Dorsolateral prefrontal cortex (tissue), 122 donors: ENCODE measurements at places on chromosomes 4 and X. TPM values are rescaled to one million over a fixed set of nuclear protein-coding genes. Genes with fewer than 3 reads are reported as not detected.

Gene CLIC2
- total RNA-seq = 14.8 TPM

Gene HSFX2
- total RNA-seq = not detected

Gene CRLF2
- not detected for total RNA-seq

Gene SPATA4
- total RNA-seq = 2.9 TPM

- no peak for DNase-seq
Measured at GRCh38 chr4:75338352-75338880, 175.8 kb downstream of the RCHY1 start.

- no peak for DNase-seq
Measured at GRCh38 chr4:99205153-99205979, 13.7 kb downstream of the ADH6 start.

DNA sequence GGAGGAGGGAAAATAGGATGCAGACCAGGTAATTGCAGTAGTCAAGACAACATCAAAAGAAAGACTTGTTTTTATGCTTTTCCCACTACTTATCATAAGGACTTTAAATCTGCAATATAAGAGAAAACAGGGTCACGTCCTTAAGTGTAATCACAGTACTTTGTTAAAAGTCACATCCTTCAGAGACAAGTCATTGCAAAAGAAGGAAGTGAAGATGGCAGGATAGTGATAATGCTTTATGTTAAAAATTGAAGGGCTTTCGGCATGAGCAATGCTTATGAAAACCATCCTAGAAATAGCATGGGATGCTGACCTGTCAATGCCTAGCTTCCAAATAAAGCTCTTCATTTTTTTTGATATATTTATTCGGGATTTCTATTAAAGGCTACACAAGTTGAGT is 110.2 kb upstream of the TENM3 start:
- DNase-seq = no peak

DNA sequence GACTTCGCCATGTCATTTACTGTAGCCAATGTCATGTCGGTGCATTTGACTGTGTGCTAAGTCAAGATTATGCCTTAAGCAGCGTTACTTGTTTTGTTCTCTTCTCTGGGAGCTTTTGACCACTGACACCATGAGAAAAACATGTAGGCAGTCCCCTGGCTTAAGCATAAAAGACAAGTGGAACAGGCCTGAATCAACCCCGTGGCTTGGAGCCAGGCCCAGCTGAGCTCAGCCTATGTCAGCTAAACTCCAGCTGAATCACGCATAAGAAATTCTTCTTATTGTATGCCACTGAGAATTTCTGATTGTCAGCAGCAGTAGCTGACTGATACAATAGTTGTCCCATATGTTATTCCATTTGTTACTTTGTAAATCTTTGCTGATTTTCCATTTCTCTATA is 261.9 kb downstream of the CBLL2 start:
- DNase-seq = no peak

GRCh38 chr4:32931475-32931874 is 2211.3 kb downstream of the PCDH7 start:
- DNase-seq = no peak

DNA sequence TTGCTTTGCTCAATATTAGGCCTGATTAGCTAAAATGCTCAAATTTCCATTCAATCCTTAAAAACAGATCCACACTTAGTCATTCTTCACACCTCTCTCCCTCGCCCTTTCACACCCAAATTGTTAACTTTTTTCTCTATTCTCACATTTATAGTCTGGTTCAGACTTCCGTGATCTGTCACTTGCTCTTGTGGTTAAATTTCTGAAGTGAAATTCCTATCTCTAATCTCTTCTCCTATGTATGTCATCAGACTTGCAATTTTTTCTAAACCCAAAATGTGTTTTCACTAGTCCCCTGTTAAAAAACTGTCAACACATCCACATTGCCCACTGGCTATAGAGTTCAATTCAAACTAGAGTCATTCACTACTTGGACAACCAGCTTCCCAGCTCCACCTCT is 63.2 kb downstream of the SNCA start:
- no peak for DNase-seq

DNA sequence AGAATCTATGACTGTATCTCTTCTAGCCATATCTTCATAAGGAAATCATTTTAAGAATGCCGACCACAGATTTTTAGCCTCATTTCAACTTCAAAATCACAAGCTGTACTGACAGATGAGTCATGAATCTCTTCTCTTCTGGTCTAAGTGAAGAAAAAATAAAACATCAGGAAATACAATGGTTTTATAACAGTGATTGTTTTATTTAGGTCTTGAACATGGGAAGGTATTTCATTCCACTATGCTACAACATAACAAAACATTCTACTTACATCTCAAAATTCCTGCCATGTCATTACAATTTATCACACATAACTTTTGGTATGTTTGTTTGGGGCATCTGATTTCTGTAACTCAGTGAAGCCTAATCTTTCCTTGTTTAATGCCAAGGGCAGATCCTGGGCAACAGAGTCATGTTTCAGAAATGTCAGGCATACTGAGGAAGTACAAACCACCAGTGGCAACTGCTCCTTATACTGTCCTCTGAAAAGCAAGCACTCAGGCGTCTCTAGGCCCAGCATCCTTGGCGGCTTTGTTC is 325.0 kb downstream of the PDHA2 start:
- no peak for DNase-seq

GRCh38 chr4:124535003-124535402 is 177.5 kb downstream of the ANKRD50 start:
- DNase-seq = no peak

DNA sequence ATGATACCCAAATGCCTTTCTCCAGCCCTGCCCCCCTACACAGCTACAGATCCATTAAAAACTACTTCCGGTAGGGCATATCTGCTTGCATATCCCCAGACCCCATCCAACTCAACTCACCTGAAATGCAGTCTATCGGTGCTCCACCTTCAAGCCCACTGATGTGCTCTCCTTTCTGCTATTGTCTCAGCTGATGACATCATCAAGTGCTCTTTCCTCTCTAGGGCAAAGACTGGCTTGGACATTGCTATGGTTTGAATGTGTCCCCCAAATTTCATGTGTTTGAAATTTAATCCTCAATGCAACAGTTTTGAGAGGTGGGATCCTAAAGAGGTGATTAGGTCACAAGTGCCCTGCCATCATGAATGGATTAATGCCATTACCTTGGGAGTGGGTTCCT is 212.4 kb downstream of the RELL1 start:
- DNase-seq = no peak
